Esophagus mucosa (tissue), 1 donor: ENCODE measurements at places on chromosomes 7 and 10. TPM values are rescaled to one million over a fixed set of nuclear protein-coding genes. Genes with fewer than 3 reads are reported as not detected.

The ZNF800 gene
- 17.6 TPM for total RNA-seq

GRCh38 chr7:50679218-50680007 lies 103.3 kb downstream of the GRB10 start:
- ATAC-seq: peak; percentile 41

- ATAC-seq: no peak
These were observed 411.9 kb downstream of the TFEC start for GRCh38 chr7:115618676-115619075.

- no peak for ATAC-seq
These were observed 12.1 kb upstream of the CSGALNACT2 start for GRCh38 chr10:43125881-43126731.

- no peak for ATAC-seq
These were observed 114.2 kb upstream of the HABP2 start for GRCh38 chr10:113438652-113439051.

DNA sequence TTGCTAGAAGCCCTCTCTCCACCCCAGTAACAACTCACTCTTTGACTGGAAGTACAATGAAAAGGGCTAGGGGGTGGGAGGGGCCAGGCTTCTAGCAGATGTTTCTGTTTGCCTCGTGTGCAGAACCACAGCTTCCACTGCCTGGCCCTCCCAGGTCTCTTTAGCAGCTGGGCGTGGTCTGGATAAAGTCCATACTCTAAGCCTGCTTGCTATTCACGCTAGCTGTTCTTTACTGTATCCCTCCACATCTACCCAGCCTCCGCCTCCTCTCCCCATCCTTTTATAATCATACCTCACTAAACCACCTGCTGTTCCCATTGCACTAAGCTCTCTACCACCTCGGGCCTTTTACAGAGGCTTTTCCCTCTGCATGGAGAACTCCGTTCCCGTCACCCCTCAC lies 288.8 kb downstream of the CAMK1D start:
- ATAC-seq: peak; percentile 54

The TRIL gene
- 2.9 TPM for total RNA-seq

- ATAC-seq: no peak
These were observed 115.9 kb upstream of the NRG3 start for GRCh38 chr10:81759111-81759510.
